Spleen (tissue), 13 donors: ENCODE measurements at places on chromosomes 6 and 20.

DNA sequence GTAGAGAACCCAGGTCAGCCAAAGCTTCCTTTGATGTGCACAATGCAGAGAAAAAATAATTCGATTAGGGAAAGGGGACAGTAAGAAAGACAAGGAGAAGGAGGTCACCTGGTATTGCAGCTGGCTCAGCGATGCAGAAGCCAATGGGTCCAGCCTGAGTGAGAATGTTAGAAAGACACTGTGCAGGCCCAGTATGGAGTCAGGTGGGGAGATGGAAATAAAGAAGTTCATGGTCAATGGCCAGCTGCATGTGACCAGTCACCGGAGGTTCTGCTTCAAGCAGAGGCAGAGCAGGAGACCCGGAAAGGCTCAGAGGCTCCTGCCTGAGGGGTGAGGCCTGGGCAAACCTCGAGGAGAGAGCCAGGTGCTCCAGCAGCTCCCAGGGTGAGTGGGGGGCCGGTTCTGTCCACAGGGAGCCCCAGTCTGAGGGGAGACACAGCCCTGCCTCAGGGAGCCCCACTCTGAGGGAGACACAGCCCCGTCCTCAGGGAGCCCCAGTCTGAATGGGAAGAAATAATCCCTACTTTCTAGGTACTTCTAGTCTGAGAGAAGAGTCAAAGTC lies 51.3 kb downstream of the LRFN2 start:
- DNase-seq: peak; percentile 41

- no peak for DNase-seq
These were observed 139.9 kb downstream of the BFSP1 start for GRCh38 chr20:17391127-17391771.

DNA sequence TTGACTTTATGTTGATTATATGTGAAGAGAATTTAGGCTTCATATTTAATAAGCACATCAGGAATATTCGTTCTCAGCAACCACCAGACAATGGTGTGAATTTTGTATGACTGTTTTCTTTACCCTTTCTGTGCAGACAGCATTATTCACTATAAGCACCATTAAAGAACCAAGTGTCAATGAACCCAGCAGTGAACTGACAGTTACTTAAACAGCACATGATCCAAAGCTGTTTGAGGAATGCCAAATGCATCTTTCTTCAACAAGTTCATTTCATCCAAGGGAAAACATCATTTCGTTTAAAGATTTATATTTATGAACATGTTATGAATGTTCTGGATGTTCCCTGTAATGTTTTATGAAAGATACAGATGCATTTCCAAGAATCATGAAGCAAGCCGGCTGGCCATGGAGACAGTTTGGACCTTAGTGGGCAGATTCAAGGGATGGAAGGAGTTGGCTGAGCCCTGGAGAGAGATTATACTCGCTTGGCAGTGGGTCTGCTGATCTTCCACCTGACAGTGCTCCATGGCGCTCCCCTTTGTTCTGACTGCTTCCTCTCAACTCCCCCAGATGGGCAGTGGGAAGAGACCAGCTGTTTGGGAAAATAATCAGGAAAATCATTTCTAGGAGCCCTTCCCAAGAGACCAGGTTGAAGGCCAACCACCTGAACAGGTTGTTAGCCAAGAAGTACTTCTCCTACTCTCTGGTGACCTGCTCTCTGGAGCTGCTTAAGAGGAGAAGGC lies 326.0 kb upstream of the RSPO3 start:
- DNase-seq: no peak

- DNase-seq: no peak
These were observed 47.6 kb downstream of the ARHGAP18 start for GRCh38 chr6:129662406-129662766.

GRCh38 chr20:51586005-51586440 lies 43.5 kb upstream of the NFATC2 start:
- DNase-seq: no peak

DNA sequence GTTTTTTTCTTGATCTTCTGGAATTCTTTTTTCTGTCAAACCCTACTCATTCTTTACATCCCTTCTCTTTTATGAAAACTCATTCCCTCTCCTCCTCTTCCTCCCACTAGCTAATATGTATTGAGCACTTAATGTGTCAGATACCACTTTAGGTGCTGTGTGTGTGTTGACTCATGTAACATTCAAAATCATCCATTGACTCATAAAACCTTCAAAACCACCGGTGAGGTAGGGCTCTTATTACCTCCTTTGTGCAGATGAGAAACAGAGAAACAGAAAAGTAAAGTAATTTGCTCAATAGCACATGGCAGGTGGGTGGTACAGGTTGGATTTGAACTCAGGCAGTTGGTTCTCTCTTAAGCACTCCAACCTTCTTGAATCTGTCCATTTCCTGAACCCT lies 136.3 kb upstream of the NEDD9 start:
- no peak for DNase-seq

DNA sequence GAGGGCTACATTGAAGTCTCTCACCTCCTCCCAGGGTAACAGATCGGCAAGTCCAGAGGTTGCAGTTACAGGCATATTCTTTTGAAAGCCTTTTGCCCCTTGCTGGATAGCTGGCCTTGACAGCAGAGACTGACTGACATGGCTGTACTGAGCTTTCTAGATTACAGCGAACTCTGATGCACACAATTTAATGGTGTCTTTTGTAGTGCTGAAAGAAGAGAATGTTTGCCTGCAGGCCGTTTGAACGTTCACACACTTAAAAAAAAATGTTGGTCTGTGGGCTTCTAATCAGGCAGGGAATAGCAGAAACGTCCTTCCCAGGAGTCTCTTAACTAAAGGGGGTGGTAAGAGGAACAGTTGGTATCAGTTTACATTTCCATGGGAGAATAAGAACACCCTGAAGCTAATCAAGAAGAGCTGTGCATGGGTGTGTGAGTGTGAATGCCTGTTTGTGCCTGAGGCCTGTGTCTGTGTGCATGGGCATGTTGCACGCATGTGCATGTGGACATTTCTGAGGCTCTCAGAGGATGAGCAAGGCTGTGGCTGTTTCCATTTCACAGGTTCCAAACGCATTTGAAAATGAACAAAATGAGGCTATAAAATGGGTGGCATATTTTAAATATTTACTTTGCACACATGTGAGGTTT lies 213.9 kb upstream of the SSTR4 start:
- DNase-seq: no peak

DNA sequence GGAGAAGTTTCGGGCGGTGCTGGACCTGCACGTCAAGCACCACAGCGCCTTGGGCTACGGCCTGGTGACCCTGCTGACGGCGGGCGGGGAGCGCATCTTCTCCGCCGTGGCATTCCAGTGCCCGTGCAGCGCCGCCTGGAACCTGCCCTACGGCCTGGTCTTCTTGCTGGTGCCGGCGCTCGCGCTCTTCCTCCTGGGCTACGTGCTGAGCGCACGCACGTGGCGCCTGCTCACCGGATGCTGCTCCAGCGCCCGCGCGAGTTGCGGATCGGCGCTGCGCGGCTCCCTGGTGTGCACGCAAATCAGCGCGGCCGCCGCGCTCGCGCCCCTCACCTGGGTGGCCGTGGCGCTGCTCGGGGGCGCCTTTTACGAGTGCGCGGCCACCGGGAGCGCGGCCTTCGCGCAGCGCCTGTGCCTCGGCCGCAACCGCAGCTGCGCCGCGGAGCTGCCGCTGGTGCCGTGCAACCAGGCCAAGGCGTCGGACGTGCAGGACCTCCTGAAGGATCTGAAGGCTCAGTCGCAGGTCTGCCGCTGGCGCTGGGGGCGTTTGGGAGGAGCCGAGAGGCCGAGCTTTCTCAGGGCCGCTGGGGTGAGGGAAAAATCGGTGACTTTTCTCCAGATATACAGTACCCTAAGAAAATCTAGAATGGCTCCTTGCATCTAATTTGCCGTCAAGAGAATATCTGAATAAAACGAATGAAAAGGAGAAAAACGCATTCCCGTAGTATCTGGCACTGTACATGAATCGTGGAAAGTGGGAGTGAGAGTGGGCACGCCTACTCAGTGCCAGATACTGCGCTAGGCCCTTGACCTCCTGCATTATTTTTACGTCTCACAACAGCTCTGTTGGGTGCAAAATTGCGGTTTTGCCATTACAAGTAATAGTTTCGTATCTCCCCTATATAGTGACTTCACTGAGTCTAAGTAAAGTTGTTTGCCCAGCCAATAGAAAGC lies 1.0 kb downstream of the CALHM6 start:
- DNase-seq: peak; percentile 96

DNA sequence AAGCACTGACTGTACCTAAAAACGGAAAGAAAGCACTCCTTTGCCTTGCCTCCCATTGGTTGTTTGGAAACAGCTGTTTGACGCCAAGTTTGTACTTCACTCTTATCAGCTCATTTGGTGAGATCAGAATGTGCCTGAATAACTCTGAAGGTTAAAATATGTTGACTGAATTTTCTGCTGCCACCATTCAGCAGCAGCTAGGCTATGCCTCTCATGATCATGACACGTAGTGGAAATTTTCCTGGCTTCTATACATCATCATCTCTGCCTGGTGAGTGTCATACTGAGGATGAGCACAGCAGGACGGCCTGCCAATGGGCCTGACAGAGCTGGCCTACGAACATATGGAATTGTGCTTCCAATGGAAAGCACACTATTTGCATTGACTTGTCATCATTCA lies 704.9 kb upstream of the CITED2 start:
- DNase-seq: no peak

DNA sequence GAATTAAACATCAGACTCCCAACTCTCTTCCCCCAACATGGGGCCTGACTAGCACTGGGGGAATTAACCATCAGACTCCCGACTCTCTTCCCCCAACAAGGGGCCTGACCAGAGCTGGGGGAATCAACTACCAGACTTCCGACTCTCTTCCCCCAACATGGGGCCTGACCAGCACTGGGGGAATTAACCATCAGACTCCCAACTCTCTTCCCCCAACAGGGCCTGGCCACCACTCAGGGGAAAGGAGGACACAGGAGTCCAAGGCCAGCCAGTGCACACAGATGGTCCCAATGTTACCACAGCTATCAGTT lies 13.1 kb downstream of the CST7 start:
- DNase-seq: peak; percentile 48

DNA sequence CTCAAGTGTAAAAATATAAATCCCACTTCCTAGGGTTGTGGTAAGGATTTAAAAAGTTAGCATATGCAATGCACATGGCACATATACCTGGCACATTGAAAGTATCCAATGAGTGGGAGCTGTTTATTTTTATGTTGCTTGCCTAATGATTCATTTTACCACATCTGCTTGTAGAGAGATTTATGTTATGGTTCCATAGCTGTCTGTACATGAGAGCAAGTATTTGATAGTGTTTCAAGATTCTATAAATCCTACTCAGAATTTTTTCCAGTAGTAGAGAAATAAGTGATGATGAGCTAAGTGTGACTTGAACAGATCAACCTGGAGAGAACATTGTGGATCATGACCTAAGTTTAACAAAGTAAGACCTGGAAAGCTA lies 125.3 kb upstream of the SPTLC3 start:
- no peak for DNase-seq

- peak; percentile 92 for DNase-seq
These were observed at the start of gene SNPH for GRCh38 chr20:1266167-1266973. TSS of gene SNPH (plus strand) at chr20:1266294. CDS start at chr20:1296240, 29,946 bp downstream.

- no peak for DNase-seq
These were observed 36.7 kb upstream of the RIPOR2 start for GRCh38 chr6:24972311-24972958.
